T-cell (primary cell): ENCODE measurements at places on chromosomes 4 and X.

DNA sequence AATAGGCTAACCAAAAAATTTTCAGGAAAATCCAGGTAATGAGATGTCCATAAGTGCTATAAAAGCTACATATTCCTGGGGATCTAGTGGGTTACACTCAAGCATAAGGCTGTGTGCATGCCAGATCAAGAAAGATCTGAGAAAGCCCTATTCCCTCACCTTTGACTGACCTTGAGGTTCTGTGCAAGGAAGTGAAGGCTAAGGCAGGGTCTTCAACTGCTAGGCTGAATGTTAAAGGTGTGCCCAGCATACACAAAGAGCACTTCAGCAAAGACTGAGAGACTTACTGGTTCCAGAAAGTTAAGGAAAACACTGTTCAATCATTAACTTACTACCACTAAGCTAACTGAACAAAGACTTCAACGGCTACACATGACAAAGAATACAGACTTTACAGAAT lies 269.7 kb downstream of the GPC3 start:
- DNase-seq, result no peak

- no peak for DNase-seq
Observed at GRCh38 chrX:47172549-47172948, 21.1 kb upstream of the UBA1 start.

DNA sequence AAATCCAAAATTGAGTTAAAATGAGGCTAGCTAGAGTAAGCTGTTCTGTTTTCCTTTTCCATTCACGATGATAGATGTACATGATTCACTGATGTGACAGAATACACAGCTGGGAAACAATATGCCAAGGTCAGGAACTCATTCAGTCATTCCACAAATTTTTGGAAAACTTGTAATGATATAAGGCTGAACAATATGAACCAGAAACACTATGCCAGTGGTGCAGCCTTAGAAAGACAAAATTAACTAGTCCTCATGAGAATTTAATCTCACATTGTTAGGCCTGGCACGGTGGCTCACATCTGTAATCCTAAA lies 50.0 kb upstream of the NDST3 start:
- no peak for DNase-seq

GRCh38 chr4:13262816-13263215 lies 221.3 kb downstream of the RAB28 start:
- DNase-seq, result no peak

- no peak for DNase-seq
Observed at GRCh38 chr4:36786519-36786918, 458.0 kb upstream of the NWD2 start.

DNA sequence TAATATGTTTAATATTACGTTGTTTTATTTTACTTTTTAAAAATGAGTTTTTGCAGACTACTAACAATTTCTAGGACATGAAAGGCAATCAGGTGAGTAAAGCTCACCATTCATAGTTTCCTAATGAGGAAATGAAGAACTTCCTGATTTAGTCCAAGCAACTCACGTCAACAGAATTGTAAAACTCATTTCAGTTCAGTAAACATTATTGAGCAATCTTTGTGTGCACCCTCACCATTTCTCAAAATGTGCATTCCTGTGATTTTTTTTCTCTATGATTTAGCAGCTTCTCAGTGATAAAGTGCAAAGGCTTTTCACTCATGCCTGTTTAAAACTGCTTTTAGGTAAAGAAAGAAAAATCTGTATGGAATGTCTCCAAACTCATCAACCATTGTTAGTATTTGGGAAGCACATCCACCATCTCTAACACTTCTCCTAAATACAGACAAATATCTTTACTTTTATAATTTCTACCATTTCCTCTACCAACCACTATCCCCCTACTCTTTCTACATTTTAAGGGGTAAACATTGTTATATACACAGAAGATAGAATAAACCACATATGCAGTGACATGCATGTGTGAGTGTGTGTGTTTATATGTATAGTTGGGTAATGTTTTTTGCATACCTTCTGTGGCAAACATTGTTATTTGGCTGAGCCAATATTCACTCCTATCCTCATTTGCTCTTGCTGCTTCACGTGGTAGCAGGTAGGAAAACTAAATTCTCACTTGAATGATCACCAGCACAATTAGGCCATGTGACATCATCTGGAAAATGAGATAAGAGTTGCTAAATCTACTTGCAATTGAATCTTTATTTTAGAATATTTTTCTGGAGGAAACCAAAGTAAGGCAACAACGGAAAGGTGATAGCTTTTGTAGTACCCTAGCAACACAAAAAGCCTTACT lies 54.7 kb upstream of the PRDM8 start:
- no peak for DNase-seq

- no peak for DNase-seq
Observed at GRCh38 chrX:44875185-44875489, 2.1 kb downstream of the KDM6A start.

DNA sequence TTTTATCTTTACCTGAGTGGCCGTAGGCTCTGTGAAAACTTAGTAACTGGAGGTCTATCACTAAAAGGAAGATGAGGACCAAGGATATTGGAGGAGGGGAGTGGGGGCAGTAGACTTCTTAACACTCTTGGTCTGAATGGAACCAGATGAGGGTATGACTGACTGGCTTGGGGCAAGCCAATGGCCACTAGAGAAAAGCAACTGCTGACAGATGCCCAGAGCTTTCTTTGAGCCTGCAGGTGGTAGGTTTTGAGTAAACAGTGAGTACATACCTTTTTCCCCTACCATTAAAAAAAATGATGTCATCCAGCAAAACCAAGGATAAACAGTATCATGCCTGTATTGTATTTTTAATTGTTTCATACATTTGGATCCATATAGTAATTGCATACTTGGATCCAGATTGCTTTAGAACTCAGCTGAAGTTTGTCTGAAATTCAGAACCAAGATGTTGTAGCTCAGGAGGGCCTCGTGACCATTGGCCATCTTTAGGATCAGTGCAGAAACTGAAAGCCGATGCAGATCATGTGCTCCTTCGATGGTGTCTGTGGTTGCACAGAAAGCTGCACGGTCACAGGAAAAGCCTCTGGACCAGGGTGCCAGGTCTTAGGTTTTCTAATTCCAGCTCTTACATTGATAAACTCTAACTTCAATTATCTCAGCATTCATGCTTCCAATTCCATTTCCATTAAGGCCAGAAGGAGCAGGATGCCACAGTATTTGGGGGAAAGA lies 131.0 kb downstream of the PDGFRA start:
- no peak for DNase-seq

DNA sequence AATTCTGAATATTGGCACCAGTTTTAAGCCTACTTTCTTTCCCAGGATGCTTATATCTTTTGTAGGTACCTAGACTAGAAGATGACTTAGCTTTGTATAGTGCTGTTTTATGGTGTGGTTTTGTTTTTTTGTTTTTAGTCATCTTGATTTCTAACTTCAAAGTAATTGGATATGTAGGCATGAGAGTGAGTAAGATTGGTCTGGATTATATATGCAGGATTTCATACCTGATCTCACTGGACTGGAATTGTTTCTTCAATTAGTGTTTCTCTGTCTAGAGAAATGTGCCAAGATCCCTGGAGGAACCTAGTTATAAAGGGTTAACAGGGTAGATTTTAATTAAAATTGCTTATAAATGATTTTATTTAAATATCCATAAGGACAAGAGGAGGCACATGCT lies 23.1 kb downstream of the NAP1L5 start:
- DNase-seq, result no peak

GRCh38 chr4:2891294-2891693 lies 47.6 kb downstream of the ADD1 start:
- DNase-seq, result no peak

GRCh38 chr4:74087481-74087880 lies 11.5 kb downstream of the CXCL2 start:
- DNase-seq, result no peak

DNA sequence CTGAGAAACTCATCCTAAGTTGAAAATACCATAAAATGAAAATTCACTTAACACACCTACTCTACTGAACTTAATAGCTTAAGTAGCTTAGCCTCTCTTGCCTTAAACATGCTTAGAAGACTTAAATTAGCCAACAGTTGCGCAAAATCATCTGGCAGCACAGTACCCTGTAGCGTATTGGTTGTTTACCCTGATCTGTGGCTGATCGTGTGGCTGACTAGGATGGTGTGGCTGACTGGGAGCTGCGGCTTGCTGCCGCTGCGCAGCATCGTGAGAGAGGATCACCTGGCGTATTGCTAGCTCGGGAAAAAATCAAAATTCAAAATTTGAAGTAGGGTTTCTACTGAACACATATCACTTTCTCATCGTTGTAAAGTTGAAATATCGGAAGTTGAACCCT lies 6.3 kb downstream of the RUFY3 start:
- no peak for DNase-seq

DNA sequence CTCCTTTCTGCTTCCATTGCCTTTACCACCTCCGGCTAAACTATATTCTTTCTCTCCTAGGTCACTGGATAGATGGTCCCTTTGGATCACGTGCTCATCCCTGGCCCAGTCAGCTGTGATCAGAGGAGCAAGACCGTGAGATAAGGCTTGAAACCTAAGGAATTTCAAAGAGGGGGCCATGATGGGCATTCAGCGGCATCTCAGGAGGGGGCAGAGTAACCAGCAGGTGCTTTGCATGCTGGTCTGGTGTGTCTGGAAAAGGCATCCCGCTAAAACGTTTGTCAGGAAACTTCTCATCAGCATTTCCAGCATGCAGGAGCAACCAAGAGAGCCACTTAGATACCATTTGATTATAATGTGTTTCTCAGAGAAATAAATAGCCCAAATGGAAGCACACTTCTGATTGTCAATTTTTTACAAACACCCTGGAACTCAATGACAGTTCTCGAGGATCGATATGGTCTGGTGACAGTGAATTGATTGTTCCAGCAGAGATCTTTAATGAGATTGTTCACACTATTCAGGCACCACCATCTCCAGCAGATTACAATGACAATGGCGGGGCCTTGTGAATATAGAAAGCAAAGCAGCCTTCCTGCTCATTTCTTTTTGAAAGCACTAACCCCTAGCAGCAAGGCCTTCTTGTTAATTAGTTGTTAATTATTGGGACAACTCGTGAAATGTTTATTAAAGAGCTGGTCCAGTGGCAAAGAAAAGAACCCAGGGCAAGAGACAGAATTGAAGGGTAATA lies 327.1 kb downstream of the PTTG2 start:
- DNase-seq, result no peak

DNA sequence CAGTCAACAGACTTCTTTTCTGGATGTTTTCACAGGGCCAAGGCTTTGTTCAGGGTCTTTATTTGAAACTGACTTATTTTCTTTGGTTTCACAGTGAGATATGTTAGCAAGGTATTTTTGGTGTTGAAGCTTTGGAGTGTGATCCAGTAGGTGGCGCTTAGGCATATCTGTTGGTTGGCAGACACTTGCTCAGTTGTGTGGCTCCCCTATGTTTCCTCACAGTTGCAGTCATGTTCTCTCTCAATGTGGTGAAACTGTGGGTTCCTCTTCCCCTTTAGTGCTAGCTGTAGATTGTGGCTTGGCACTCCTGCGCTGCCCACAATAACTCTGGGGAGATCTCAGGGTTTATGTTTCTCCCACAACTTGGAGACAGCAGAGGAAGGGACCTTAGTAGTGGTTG lies 460.8 kb downstream of the SLITRK2 start:
- DNase-seq, result no peak

- no peak for DNase-seq
Observed at GRCh38 chr4:121176082-121176934, 12.2 kb upstream of the TNIP3 start.

DNA sequence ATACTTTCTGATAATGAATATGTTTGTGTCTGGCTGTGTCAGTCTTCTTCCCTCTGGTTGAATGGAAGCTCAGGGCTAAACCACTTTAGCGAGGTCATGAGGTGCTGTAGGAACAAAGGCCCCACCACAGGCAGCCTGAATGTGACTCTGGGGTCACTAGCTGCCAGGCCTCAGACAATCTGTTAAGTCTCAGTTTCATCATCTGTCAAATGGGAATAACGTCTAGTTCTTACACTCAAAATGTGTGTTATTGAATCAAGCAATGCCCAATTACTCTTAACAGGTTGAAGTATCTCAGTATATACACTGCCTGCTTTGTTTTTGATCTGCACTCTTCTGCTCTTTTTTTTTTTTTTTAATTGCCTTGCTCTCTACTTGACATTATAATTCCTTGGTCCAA lies 148.6 kb downstream of the STK32B start:
- DNase-seq, result no peak

DNA sequence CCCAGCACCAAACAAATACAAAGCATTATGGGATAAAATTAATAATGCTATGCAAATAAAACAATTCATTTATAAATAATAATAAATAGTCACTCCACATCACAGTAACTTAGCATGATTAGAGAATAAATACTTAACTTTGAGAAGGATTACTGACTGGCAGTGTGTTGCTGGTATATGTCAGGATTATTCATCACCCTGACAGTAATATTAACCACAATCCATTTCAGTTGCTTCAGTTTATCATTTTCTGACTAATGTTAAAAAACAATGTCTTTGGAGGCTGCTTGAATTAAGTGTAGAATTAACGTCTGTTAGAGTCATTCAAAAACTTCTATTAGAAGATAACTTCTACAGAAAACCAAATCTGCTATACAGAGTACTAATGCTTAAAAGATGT lies 124.1 kb upstream of the MAB21L2 start:
- DNase-seq, result no peak

- DNase-seq, result no peak
Observed at GRCh38 chr4:74414149-74414809, 30.7 kb upstream of the AREG start.
